EH (cell line): ENCODE measurements at places on chromosomes 2 and 18.

DNA sequence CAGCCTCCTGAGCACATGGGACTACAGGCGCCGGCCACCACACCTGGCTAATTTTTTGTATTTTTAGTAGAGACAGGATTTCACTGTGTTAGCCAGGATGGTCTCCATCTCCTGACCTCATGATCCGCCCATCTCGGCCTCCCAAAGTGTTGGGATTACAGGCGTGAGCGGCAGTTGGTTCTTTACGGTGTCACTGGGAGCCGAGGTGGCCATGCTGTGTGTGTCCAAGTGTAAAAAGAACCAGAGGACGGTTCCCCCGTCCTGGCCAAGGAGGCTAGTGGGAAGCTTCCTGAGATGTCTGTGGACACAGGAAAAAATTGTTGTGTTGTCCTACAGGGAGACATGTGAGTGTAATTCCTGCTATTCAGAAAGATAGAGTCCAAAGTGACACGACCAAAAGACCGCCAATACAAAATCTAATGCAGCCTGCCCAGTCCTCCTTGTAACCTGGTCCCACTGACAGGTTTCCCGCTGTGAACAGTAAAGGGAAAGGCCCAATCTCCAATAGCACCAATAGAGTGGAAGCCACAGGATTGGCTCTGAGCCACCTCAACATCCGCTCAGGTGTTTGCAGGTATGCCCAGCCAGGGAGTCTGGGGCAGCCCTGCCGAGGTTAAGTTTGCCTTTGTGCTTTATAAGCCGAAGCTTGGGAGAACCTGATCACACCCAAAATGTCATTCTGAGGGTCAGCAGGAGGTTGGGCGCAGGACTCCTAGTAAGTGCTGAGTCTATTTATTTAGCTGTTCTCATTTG, 40.6 kb downstream of the NCK2 start:
- no peak for DNase-seq

DNA sequence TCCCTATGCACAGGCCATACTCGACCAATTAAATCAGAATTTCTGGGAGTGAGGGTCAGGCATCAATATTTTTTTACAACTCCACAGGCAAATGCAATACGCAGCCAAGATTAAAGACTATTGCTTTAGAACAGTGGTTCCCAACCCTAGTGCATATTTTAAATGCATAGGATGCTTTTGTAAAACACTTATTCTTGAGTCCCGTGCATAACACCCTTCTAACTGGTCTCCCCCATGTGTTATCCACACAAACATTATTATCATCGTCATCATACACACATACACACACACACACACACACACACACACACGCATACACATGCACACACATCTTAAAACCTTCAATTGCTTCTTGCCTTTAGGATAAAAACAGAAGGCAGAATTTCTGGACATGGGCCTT, 145.0 kb upstream of the PELI1 start:
- peak; percentile 69 for DNase-seq

DNA sequence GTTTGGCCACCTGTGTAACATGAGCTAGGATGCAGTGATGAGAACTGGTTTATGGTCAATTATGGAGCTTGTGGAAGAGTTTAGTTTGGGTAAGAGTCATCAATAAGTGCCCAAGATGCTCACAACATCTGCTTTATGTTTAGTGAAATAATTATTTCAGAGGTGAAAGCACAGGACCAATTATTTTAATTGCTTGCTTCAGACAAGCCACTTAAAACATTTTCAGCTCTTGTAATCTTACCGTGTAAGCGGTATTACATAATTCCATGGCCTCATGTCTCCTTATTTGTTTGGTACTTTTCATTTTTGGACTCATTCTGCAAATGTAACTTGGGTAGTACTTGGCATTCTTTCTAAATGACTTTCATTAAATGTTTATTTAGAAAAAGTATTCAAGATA, 5.4 kb downstream of the B3GNT2 start:
- DNase-seq, result peak; percentile 77

GRCh38 chr18:60350941-60351340, 21.6 kb downstream of the MC4R start:
- DNase-seq, result no peak

DNA sequence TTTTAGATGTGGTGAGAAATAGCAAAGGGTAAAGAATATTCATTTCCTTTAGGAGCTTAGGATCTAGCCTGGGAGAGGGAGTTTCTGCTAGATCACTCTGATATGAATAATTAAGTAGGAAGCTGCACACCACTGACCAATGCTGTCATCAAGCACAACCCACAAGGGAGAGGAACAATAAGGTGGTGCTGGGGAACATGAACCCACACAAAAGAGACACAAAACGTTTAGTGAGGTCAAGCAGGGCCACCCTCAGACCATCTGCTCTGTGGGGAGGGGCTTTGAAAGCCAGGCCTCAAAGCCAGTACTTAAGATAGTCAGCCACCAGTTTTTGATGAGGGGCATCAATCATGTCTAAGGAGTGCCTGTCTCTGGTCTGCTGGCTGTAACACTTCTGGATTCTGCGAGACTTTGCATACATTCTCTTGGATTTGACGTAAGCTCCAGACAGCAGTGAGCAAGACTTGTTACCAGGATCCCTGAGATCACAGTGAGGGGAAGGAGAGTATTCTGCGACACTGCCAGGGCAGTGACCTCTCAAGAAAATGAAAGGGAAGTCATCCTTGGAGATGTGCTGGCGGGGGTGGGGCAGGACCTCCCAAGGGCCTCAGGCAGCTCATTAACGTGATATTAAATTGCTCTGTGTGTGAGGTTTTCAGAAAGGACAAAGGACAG, 127.0 kb downstream of the CCBE1 start:
- DNase-seq, result peak; percentile 51

DNA sequence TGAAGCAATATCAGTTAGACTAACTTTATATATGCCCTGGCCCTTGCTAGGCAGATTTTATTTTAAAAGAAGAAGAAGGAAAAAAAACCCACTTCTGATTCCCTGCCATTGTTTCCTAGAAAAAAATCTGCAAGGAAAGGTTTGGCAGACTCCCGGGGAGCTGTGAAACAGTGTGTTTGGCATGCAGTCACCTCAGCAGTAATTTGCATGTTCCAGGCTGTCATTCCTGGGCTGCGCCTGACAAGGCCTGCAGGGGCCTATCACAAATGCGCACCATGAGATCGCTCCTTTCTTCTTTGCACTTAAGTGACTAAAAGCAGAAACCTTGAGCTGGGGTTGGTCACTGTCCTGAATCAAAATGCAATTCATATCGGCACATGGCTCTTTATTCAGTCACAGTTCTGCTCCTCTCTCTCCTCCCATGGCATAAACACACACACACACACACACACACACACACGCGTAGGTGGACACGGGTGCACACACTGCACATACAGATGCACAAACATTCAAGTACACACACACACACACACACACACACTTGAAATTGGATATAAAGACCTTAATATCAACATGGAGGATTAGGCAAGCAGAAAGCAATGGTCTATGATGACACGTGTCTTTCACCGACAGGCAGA, 172.8 kb downstream of the MYT1L start:
- no peak for DNase-seq

- DNase-seq, result peak; percentile 94
Measured at GRCh38 chr2:19120941-19121750, 237.3 kb downstream of the OSR1 start.

DNA sequence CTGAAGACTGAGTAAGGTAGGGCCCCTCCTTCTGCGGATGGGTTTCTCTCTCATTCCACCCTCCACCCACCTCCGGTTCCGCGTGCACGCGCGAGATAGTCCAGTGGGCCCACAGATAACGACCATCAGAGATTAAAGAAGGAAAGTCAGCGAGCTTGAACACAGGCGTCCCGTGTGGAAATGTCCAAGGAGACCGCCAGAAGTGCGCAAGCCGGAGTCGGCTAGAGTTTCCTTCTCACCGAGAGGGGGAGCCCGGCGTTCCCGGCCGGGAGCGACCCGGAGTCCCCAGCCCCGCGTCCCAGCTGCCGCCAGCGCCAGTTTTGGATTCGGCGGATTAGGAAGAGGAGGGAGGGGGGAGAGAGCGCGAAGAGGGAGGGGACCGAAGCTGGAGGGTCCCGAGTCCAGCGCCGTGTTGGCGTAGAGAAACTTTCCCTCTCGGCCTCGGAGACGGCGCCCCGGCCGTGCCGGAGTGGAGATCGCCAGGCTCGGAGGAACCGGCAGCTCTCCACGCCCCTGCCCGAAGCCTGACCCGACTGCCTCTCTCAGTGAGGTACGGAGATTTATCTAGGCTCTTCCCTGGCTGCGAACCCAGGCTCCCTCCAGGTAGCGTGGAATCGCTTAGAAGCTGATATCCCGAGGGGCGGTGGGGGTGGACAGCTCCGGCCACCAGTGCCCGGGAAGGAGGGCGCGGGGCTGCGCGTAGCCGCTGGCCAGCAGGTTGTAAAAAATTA, at the start of gene GULP1:
TSS of gene GULP1 (plus strand) at position 258 of the 731 bp plus-strand sequence. CDS start 185,829 bp downstream, outside the sequence.
- peak; percentile 82 for DNase-seq
